ENCODE measurements at places on chromosomes 4 and X.
A peak's percentile ranks its signal among the peaks of the same experiment; 100 is the strongest.

DNA sequence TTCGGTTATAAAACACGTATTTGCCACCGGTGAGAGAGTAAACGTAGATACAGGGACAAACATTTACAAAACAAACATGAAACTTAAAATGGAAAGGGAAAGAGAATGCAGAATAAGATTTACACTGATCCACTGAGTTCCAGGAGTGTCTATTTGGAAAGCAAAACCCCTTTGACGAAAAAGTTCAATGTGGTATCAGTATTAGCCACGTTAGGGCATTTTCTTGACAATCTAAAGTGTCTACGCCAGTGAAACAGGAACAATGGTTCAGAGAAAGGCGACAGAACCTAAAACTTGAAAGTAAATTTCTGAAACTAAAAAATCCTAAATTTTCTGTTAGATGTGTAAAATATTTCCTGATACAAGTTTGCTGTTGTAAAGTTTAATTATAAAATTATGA is 278.5 kb upstream of the TENM3 start:
- DNase-seq: no peak

GRCh38 chr4:52838729-52839586 is 23.2 kb upstream of the RASL11B start:
- DNase-seq: no peak

DNA sequence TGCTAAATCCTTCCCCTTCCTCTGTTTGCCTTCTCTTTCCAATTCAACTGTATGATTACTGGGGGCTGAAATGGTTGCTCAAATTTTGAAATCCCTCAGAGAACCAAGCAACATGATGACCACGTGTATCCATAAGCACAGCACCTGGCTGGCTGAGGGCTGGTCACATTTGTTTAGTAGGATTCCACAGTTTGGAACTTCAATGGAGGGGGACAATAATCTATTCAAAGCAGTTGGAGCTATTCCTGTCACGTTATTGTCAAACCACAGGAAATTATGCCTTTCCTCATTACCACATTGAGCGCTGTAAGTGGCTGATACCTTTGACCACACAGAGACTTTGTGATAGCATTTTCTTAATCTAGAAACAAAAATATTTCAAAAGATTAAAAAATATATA is 7.0 kb downstream of the TMSB4X start:
- no peak for DNase-seq

- DNase-seq: peak; percentile 59
Measured at GRCh38 chr4:87011340-87012034, 76.7 kb downstream of the AFF1 start.

DNA sequence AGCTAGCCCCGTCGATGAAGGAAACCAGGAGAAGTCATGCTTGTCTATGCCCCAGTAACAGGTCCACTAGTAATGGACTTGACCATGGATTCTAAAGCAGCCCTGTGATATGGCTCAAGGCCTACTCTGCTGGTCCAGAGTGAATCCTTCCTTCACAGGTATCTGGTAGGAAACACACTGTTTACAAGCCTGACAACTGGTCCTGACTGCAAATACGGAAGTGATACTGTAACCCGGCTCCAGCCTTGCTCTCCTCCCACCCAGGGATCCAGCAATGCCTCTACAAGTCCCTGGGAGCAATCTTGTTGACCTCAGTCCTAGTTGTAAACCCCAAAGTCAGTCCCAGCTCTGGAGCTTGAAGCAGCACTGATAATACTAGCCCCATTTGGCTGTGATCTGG is 239.2 kb upstream of the GRID2 start:
- no peak for DNase-seq

GRCh38 chrX:130623518-130623917 is 221.7 kb downstream of the RBMX2 start:
- DNase-seq: no peak

Data from Panc1 (cell line).